ENCODE measurements at places on chromosomes 5 and 9.

GRCh38 chr5:68415177-68416085 lies 199.9 kb downstream of the PIK3R1 start:
- DNase-seq = peak; percentile 78

DNA sequence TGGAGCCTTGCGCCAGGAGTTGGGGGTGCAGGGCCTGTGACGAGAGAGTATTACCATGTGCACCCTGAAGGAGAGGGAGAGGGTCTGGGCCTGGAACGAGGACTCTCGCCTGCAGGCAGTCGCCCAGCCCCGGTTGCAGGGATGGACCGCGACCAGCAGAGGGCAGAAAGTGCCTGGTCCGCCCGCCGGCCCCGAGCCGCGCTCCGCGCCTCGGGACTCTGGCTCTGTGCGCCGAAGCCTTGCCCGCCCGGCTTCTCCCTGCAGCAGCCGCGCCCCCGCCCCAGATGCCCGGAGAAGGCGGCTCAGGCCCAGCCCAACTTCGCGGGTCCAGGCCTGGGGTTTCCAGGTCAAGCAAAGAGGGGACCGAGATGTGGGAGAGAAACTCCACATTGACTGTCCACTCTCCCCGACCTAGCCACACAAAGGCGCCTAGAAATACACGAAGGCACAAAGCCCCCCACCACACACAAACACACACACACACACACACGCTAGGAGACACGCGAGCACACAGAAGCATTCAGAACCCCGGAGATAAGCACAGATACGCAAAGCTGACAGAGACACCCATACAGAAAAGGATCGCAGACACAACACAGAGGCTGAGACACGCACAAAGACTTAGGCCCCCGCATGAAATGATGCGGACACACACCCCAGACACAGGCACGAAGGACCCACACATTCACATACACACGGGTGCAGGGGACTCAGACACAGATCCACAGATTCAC lies 2.0 kb upstream of the LMX1B start:
- DNase-seq = peak; percentile 67

DNA sequence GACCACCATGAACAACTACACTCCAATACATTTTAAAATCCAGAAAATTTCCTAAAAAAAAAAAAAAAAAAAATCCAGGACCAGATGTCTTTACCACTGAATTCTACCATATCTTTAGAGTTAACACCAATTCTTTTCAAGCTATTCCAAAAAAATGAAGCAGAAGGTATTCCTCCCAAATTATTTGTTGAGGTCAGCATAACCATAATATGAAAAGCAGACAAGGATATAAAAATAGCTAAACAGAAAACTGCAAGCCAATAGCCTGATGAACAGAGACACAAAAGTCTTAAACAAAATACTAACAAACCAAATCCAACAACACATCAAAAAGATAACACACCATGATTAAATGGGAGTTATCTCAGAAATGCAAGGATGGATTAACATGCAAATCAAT lies 695.4 kb downstream of the PTPRD start:
- no peak for DNase-seq

- DNase-seq = peak; percentile 71
Observed at GRCh38 chr5:148998174-148998797, 64.6 kb downstream of the SH3TC2 start.

DNA sequence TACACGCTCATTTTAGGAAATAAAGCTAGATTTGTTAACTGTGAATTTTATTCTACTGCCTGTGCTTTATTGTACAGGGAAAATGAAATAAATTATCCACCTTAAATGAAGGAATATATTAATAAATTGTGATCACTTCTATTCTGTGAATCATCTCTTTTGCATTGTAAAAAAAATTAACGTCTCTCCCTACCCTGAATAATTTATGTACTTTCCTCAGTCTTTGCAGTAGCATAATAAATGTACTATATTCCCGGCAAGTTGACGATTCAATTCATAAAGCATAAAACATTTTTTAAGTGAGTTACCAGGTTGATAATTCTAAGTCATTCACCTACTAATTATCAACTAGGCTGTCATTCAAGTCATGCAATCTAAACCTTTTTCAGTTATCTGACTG lies 1425.3 kb upstream of the CDH9 start:
- DNase-seq = no peak

GRCh38 chr5:69299625-69300024 lies 33.0 kb downstream of the CCDC125 start:
- no peak for DNase-seq

- DNase-seq = peak; percentile 94
Observed at GRCh38 chr9:90827181-90827871, 25.7 kb downstream of the SYK start.

DNA sequence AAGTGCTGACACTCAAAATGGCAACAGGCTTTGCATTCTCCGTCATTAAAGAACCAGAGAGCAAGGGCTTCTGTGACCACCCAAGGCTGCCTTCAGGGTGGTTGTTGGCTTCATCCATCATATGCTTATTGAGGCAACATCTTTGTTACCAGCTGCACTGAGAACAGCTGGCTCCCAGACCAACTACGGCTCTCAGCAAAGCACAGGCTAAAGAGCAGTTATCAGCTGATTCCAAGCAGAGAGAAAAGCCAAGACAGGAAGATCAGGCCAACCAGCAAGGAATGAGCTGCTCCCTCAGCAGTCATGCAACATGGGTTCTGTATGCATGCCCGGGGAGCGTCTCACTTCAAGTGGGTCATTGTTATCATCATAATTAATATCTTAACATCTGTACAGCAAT lies 358.9 kb downstream of the ACTL7B start:
- DNase-seq = no peak

- peak; percentile 38 for DNase-seq
Observed at GRCh38 chr9:99778308-99778707, 43.4 kb upstream of the NR4A3 start.

GRCh38 chr9:105432247-105432842 lies 15.5 kb upstream of the FSD1L start:
- no peak for DNase-seq

GRCh38 chr9:106820866-106821265 lies 42.1 kb upstream of the ZNF462 start:
- DNase-seq = no peak

- DNase-seq = no peak
Observed at GRCh38 chr9:33458444-33458843, 11.1 kb upstream of the AQP3 start.

GRCh38 chr5:127821896-127822295 lies 118.7 kb downstream of the CCDC192 start:
- no peak for DNase-seq

- no peak for DNase-seq
Observed at GRCh38 chr9:124661271-124661670, 109.8 kb downstream of the NR6A1 start.

- peak; percentile 79 for DNase-seq
Observed at GRCh38 chr9:136686794-136687711, at the start of gene AGPAT2. TSS of gene AGPAT2 (minus strand) at chr9:136687457. CDS start at chr9:136687357, 100 bp downstream.

DNA sequence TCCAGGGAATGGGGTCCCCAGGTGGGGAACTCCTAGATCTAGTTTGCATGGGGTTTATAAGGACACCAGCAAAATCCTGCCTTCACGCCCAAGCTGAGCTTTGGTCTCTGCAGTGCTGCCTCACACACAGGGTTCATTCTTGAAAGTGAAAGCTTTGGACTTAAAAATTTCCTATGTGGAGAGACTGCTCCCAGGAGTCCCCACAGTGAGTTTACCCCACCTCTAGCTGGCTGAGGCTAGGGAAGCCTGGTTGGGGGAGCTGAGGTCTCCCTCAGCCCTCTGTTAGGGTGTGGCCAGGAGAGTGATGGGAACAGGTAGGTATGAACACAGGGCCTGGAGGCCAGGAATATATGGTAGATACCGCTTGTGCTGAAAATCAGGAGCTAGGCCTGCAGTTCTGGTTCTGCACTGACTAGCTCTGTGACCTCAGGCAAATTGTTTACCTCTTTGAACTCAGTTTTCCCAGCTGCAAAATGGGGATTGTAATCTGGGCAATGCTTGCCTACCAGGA lies 41.5 kb upstream of the LARP1 start:
- DNase-seq = peak; percentile 41

GRCh38 chr9:115042781-115043509 lies 75.0 kb downstream of the TNC start:
- DNase-seq = peak; percentile 93

DNA sequence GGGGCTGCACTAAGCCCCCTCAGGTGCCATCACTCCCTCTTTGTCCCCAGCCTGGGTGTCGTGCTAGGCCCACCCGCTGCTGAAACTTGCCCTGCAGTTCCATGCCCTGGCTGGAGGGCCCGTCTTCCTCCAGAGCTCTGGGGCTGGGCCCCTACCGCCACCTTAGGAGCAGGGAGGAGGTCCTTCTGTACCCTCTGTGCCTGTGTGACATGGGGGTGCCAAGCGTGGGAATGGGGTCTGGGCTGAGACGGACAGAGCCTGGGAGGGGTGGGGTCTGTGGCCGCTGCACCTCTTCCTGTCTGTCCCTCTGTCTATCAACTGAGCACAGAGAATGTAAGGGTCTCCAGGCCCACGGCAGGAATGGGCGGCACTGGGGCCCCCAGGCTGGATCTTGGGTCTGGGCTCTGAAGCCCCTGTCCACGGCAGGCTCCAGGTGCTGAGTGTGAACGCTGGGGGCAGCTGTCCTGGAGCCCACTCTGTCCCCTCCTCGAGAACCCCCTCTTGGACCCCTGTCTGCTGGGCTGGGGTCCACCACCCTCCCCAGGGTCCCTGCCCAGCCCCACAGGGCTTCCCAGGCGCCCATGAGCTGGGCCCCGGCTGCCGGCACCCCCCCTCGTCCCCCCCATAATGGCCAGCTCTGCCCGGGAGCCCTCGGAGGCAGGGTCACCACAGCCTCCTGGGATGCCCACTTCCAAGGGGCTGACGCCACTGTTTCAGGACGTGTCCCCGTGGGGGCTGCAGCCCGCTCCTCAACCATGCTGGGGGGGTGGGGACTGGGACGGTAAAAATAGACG lies 15.8 kb upstream of the NRARP start:
- DNase-seq = no peak

- DNase-seq = no peak
Observed at GRCh38 chr5:145450286-145450885, 384.8 kb downstream of the PRELID2 start.

DNA sequence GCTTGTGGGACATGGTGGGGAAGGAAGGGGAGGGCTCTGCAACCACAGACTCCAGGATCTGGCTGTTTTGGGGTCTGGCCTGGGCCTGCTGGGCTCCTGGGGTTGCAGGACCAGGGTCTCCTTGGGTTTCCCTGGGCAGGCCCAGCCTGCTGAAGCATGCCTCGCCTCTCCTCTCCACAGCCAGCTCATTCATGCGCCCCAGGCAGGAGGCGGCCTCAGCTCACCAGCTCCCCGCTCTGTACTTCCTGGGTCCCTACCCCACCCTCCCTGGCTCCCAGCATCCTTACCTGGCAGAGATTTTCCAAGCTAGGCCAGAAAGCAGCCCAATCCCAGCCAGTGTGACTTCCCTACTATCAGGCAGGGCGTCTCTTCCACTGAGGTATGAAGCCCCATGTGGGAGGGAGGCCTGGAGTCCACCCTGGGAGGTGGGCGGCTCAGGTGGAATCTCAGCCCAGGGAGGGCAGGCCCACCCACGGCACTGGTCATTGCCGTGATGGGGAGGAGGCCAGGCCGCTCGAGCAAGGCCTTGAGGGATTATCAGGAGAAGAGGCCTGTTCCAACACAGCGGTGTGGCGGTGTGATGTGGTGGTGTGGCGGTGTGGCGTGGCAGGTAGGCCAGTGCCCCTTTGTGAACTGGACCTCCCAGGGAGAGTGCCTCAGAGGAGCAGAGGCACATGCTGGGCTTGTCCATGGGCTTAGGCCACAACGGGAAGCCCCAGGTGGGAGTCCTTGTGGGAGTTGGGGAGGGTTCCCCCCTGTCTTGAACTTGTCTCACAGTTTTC lies 103.4 kb downstream of the DAB2IP start:
- DNase-seq = no peak

- peak; percentile 56 for DNase-seq
Observed at GRCh38 chr5:68419637-68420452, 204.3 kb downstream of the PIK3R1 start.

DNA sequence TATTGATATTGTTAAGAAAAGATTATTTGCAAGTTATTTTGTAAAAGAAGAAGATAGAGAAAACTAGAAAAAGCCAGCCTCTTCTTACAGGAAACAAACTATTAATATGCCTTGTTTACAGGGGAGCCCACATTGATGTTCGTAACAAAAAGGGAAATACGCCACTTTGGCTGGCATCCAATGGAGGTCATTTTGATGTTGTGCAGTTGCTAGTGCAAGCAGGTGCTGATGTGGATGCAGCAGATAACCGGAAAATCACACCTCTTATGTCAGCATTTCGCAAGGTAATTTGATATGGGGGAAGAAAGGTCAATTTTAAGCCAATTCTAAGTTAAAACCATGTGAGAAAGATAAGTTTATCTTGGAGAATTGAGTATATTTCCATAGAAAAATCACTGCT lies 37.6 kb upstream of the EIF4EBP3 start:
- DNase-seq = no peak

GRCh38 chr9:118674942-118675341 lies 694.3 kb downstream of the BRINP1 start:
- no peak for DNase-seq

- no peak for DNase-seq
Observed at GRCh38 chr5:147455822-147456450, 53.9 kb downstream of the DPYSL3 start.

- DNase-seq = no peak
Observed at GRCh38 chr5:168327994-168328393, 36.5 kb downstream of the WWC1 start.

DNA sequence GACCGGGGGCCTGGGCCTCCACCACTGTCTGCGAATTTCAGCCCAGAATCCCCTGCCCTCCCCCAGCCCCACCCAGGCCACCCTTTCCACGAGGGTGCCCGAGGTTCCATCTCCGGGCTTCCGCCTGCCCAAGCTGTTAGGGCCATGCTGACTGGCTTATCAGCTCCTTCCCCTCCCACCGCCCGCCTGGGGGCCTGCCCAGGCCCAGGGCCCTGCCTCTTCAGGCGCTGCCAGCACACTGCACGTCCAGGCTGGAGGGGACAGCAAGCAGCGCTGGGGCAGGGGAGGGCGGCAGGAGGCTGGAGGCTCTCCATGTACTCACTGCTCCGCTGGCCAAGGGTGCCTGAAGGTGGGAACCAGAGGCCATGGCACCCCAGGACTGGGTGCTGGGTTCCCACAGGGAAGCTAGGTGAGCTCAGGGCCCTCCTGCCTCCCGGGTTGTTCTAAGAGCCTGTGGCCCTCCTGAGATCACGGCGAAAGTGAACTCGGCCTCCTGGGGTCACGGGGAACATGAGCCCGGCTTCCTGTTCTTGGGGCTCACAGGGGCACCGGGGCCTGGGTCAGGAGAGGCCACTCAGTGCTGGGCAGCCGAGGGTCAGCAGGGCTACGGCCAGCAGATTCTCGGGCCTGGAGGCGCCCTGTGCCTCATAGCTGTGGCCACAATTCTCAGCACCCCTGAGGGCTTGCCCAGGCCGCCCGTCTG lies 57.7 kb upstream of the EGFL7 start:
- DNase-seq = no peak

DNA sequence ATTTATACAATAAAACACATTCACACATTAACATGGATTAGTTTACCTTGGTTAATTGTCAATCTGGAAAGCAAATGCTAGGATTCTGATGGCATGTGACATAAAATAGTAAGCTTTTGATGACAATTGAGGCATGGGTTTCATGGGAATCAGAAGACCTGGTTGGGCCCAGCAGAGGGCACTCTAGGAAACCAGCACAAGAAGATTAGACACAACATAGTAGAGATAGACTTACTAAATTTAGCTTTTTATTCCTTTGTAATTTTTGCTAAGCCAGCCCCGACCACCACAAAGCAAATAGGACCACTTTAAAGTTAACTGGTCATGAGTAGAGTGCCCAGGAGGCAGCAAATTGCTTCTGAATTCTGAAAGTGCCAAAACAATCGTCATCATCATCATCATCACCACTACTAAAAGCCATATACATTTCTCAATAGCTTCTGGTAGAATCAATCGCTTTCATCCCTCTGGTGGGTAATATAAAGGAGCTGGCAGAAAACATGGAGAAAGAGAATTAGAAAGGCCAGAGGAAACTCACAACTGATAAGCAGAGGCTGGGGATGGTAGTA lies 163.2 kb downstream of the ARRDC3 start:
- peak; percentile 20 for DNase-seq
